ENCODE measurements at places on chromosomes 11 and 22. TPM values are rescaled to one million over a fixed set of nuclear protein-coding genes. Genes with fewer than 3 reads are reported as not detected.

GRCh38 chr11:447923-448731 lies 2.0 kb upstream of the PTDSS2 start:
- peaks cover 27% of the 10 kb centered on the region for H3K4me1 ChIP-seq
- peaks cover 3% of the 10 kb centered on the region for H3K36me3 ChIP-seq
- peaks cover 4% of the 10 kb centered on the region for H3K27me3 ChIP-seq
- peak overlapping the region; percentile 90 for H3K4me3 ChIP-seq

DNA sequence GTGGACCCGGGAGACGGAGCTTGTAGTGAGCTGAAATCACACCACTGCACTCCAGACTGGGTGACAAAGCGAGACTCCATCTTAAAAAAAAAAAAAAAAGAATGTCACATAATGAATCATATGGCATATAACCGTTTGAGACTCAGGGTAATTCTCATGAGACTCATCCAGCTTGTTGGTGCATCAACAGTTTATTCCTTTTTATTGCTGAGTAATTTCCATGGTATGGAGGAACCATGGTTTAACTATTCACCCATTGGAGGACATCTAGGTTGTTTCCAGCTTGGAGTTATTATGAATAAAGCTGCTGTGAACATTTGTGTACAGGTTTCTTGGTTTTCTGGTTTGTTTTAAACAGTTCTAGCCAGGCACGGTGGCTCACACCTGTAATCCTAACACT lies 25.3 kb downstream of the PPARA start:
- H3K4me3 ChIP-seq, result no peak overlapping the region
- H3K36me3 ChIP-seq, result peaks cover 33% of the 10 kb centered on the region
- peaks cover 11% of the 10 kb centered on the region for H3K4me1 ChIP-seq
- no peaks in the 10 kb centered on the region for H3K27me3 ChIP-seq
- no peak for DNase-seq

The TENM4 gene
- total RNA-seq, result not detected

GRCh38 chr11:81839016-81839415 lies 894.6 kb downstream of the FAM181B start:
- H3K36me3 ChIP-seq, result no peaks in the 10 kb centered on the region
- no peaks in the 10 kb centered on the region for H3K27me3 ChIP-seq
- no peak overlapping the region for H3K27ac ChIP-seq

The ADAMTS8 gene
- total RNA-seq, result not detected

The SLC22A25 gene
- not detected for total RNA-seq

The GPHA2 gene
- not detected for total RNA-seq

DNA sequence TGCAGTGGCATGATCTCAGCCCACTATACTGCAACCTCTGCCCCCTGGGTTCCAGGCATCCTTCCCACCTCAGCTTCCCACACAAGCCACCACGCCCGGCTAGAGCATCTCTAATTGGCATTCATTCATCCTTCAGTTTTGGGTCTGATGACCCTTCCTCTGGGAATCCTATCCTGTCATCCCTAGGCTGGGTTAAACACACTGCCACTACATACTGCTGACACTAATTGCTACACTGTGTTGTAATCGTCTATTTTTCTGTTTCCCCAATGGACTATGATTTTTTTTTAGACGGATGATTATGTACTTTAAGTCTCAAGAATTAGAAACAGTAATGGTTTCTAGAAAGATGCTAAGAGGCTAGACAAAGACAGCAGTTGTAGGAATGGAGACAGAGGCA lies 62.8 kb downstream of the DEUP1 start:
- DNase-seq, result no peak
- no peaks in the 10 kb centered on the region for H3K4me1 ChIP-seq
- no peaks in the 10 kb centered on the region for H3K36me3 ChIP-seq
- no peak overlapping the region for H3K4me3 ChIP-seq
- no peak overlapping the region for H3K27ac ChIP-seq

Data from activated CD8-positive, alpha-beta memory T cell treated with anti-CD3 and anti-CD28 coated beads, Interleukin-2, amount 10 ng/mL, durations not matched to agents 7 days and 5 days (primary cell).